ENCODE measurements at places on chromosomes 16 and 17.

DNA sequence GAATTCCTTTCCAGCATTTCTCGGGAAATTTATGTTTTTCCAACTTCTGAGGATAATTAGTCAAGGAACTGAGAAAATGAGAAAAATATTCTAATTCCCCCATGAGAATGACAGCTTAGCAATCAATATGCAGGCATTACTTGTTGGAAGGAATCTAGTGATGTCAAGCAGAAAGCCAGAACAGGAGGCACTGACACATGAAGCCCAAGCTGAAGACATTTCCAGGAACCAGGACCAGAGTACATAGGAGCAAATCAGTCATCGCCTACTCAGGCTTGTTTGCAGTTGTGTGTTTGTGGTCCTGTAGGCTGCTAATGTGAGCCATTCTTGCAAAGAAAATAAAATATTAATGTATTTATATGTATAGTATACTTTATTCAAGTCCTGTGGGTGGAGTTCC, 89.7 kb downstream of the SALL1 start:
- DNase-seq = no peak

DNA sequence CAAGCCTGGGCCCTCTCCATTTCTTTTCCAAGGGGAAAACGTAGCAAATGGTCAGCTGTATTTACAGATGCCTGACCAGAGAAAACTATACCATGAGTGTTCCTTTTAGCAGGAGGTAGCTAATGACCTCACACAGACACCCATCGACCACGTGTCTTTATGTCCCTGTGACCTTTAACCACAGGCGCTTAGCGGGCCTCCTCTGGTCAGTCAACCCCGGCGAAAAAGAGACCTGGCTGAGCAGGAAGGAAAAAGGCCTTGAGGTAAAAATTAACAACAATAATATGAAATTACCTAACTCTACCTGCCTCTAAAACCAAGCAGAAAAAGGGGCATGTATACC, 9.1 kb downstream of the NUDT16L1 start:
- DNase-seq = peak; percentile 27

DNA sequence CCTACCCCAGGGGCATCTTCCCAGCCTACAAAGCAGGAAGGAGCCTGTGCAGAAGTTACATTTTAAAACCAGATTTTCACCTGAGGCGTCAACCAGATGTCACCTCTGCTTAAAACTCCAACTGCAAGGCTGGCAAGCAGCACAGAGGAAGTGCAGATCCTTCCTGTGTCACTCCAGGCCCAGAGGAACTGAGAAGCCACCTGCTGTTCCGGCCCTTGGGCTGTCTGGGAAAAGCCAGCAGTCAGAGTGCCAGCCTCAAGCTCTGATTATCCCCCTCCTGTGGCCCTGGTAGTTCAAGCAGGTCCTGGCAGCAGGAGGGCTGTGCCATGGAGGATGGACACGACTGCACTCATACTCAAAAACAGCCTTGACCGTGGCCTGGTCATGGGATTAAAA, 10.2 kb downstream of the POLR2C start:
- DNase-seq = no peak

GRCh38 chr16:57604177-57604576, 24.3 kb upstream of the ADGRG1 start:
- no peak for DNase-seq

- no peak for DNase-seq
Measured at GRCh38 chr17:6376931-6377361, 58.0 kb downstream of the AIPL1 start.

DNA sequence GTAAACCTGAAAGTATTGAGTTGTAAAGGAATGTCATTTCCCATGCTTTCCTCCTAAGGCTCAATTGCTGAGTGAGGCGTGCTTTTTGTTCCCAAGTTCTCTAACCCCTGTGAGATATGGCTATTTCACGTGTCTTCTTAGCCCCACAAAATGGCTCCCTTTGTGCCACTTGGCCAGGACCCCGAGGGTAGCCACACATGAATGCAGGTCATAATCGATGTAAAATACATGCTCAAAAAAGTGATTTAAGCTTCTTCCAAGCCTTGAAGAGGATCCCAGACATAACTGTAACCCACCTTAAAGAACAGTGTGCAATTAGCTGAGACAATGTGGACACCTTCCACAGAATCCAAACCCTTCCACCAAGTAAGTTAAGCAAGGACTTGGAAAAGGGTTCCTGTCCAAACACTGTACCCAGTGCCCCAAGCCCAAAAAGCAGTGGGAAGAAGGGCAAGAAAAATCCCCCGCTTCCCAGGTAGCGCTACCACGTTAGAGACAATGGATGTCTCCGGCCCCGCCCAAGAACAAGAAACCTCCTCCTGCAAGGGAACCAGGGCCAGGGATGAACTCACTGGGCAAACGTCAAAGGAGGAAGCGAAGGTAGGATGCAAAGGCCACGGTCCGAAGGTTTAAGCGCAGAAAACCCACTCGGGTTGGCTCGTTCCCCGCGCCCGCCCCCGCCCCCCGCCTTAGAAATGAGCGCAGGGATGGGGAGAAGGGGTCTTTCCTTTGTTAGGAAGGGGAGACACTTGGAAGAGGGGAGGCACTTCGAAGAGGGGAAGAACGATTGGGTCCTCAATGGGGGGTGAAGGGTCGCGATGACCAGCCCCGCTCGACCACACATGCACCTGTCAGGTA, 1.2 kb downstream of the JPT1 start:
- DNase-seq = peak; percentile 70

DNA sequence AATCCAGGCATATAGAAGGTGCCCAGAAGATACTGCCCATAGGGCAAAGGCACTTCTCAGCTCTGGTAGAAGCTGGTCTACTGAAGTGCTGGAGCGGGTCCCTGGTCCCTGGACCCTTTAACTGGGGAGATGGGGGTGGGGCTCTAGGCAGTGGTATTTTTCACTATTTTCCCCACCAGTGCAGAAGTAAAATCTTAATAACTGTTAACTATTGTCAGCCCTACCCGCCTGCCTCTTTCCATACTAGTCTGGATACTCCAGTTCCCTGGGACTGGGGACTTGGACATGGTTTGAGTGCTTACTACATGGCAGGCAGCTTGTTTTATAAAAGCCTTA, 24.6 kb downstream of the IGF2BP1 start:
- no peak for DNase-seq

DNA sequence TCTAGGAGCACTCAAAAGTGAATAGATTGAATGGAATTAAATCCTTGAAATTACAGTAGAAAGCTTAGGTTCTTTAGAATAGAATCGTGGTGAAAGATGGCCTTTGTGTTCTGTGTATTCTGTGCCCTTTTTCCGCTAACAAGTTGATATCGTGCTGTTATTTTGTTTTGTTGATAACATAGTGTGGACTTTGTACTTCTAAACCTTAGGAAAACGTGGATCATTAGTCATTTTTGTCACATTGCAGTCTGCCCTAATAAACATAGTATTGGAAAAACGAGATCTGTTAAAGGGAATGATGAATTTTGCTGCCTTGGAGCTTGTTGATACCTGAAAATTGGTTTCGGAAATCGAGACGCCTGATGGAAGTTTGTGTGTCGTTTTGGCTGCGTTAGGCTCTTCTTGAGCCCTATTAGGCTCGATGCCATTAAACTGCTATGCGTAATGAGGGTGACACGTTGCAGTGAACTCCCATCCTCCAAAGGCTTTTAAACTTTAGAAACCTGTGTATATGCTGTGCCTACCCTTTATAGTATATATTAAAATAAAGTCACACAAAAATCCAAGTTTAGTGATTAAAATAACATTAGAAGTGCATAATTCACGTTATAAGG, 145.7 kb downstream of the PRKCA start:
- DNase-seq = no peak

- DNase-seq = no peak
Measured at GRCh38 chr16:86680162-86680561, 101.8 kb downstream of the FOXL1 start.

DNA sequence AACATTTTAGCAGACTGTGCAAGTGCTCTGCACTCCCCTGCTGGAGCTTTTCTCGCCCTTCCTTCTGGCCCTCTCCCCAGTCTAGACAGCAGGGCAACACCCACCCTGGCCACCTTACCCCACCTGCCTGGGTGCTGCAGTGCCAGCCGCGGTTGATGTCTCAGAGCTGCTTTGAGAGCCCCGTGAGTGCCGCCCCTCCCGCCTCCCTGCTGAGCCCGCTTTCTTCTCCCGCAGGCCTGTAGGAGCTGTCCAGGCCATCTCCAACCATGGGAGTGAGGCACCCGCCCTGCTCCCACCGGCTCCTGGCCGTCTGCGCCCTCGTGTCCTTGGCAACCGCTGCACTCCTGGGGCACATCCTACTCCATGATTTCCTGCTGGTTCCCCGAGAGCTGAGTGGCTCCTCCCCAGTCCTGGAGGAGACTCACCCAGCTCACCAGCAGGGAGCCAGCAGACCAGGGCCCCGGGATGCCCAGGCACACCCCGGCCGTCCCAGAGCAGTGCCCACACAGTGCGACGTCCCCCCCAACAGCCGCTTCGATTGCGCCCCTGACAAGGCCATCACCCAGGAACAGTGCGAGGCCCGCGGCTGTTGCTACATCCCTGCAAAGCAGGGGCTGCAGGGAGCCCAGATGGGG, 3.1 kb downstream of the GAA start:
- no peak for DNase-seq

GRCh38 chr16:17448640-17449638, 21.8 kb downstream of the XYLT1 start:
- no peak for DNase-seq

DNA sequence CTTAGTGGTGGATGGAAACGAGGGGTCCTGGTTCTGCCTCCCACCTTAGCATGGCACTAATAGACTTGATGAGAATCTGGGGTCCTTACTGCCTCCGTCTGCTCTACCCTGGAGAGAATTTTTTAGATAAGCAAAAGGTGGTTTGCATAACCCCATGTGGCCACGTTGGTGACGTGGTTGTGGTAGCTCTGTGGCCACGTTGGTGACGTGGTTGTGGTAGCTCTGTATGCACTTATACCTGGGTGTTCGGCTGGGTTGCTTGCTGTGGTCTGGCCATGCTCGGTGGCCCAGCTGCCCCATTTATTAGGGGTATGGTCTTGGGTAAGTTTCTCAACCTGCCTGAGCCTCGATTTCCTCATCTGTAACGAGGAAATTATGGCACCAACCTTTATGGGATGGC, 13.0 kb downstream of the SPIRE2 start:
- DNase-seq = no peak

- no peak for DNase-seq
Measured at GRCh38 chr17:60086818-60087591, 8.3 kb upstream of the HEATR6 start.

GRCh38 chr16:89899879-89900481, 18.7 kb upstream of the MC1R start:
- DNase-seq = no peak

GRCh38 chr16:58418601-58419000, 26.3 kb downstream of the GINS3 start:
- DNase-seq = no peak

GRCh38 chr17:18185391-18185790, 1.8 kb downstream of the ALKBH5 start:
- peak; percentile 17 for DNase-seq

DNA sequence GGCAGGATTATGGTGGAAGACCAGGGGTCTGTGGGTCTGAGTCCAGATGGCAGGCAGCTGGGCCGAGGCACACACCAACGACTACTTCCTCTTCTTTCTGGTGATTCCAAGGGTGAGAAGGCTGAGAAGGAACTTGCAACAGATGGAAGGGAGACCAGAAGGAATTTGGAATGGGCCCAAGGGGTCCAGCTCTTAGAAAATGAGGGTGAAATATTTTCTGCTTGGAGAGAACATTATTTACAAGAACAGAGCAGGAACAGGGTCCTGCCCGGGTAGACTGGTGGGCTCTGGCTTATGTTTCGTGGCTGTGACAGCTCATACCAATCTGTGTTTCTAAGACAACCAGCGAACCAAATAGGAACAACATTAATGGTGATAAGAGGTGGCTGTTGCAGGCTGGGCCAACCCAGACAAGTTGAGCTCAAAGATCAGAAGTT, 36.6 kb downstream of the CCDC42 start:
- no peak for DNase-seq

- DNase-seq = no peak
Measured at GRCh38 chr17:50273654-50274040, 619 bp upstream of the TMEM92 start.
